ENCODE measurements at places on chromosomes 7 and 10.
A peak's percentile ranks its signal among the peaks of the same experiment; 100 is the strongest.

GRCh38 chr10:132457328-132458070 is 60.5 kb downstream of the PWWP2B start:
- no peak for DNase-seq

GRCh38 chr10:88162852-88163251 is 299.4 kb downstream of the PTEN start:
- no peak for DNase-seq

GRCh38 chr10:14879124-14879927 is 660 bp downstream of the SUV39H2 start:
- DNase-seq: peak; percentile 23

GRCh38 chr10:3825862-3826351 is 40.9 kb upstream of the KLF6 start:
- DNase-seq: no peak

All from activated T-cell treated with anti-CD3 and anti-CD28 coated beads, Interleukin-2, amount 50 U/mL, for 4 hours (primary cell).